SK-N-SH (cell line): ENCODE measurements at places on chromosomes 2 and 18. TPM values are rescaled to one million over a fixed set of nuclear protein-coding genes. Genes with fewer than 3 reads are reported as not detected.

GRCh38 chr2:218822622-218823021, 9.0 kb downstream of the PRKAG3 start:
- no peak for DNase-seq

The SERPINB3 gene
- 0.07 TPM in 1 of 2 replicates, not detected in the other for polyA plus RNA-seq

GRCh38 chr18:36392164-36392978, 94.9 kb downstream of the FHOD3 start:
- peak; percentile 46 for DNase-seq

DNA sequence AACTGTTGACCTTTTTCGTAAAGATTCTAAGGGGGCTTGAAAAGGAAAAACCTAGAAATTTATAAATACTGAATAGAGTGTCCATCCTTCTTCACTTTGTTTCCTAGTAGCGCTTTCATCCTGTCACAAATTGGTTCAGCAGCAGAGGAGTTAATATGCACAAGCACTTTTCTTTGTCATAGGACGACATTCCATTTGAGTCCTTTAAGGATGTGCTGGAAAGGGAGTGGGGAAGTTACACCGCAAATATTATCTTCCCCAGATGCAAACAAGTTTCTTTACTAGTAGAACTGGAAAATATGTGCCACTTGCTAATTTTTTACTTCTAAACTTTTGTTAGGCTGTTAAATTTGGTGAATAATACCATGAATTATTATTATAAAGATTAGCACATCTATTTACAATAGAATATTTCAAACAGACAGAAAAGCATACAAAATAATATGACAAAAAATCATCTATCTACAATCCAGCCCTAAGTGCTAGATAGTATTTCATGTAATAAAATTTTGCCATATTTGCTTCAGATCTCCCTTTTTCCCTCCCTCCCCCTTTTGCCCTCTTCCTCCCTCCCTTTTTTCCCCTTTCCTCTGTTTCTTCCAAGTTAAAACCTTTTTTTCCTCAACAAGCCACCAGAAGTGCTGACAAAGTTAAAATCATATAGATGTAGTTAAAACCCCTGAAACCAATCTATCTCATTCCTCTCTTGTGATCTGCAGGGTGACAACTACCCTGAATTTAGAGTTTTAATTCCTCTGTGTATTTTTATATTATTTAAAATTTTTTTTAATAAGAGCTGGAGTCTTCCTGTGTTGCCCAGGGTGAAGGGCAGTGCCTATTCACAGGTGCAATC, 50.5 kb upstream of the MAP4K3 start:
- no peak for DNase-seq

The IER3IP1 gene
- polyA plus RNA-seq, result 10.7 and 13.7 TPM in 2 replicates

- no peak for DNase-seq
These were observed 100.7 kb downstream of the RAPGEF4 start for GRCh38 chr2:172836347-172836821.

The ASTL gene
- polyA plus RNA-seq, result not detected in 2 replicates

- DNase-seq, result no peak
These were observed 245.6 kb downstream of the HDAC4 start for GRCh38 chr2:239154971-239155805.

The RAD51AP2 gene
- polyA plus RNA-seq, result 0.02 TPM in 1 of 2 replicates, not detected in the other

DNA sequence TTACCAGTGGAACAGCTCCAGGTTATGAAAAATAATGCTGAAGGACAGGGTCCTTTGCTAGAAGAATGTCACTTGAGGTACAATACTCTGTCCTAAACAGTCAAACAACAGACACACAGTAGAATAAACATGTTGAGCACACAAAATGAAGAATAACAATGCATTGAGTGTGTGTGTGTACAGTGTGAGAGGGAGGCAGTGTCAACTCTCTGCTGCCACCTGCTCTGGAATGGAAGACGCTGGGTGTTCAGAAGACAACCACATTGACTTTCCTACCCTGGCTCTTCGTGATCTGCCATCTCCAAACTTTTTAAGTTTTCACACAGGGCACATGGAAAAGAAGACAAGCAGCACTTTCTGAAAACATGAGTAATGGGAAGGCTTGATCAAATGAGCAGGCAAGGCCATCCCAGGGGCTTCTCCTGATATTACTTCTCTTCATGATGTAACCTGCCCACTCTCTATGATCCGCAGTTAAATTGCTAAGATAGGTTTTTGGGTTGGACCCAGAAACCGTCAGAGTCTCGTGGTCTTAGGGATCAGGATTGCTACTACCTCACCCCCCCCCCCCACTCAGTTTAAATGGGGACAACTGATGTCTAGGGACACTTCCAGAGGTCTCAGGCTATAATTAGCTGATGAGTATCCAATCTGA, 533.2 kb upstream of the TNP1 start:
- no peak for DNase-seq

GRCh38 chr18:33154049-33154448, 286.5 kb downstream of the CCDC178 start:
- DNase-seq, result no peak

DNA sequence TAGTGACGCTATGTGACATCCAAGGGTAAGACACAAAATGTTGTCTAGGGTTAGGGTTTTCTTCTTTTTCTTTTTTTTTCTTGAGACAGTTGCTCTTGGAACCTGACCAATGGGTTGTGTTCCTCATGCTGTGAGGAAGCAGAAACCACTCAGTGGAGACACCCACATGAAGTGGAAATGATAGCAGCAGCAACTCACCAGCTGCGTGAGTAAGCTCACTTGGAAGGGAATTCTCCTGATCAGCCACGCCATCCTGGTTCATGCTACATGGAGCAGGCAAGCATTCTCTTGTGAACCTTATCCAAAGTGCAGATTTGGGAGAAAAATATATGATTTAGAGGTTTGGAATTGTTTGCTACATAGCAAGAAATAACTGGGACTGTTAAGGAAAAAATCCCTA, 863.7 kb downstream of the EPHA4 start:
- DNase-seq, result no peak

- DNase-seq, result no peak
These were observed 1596.6 kb upstream of the CELF4 start for GRCh38 chr18:39162013-39162827.

DNA sequence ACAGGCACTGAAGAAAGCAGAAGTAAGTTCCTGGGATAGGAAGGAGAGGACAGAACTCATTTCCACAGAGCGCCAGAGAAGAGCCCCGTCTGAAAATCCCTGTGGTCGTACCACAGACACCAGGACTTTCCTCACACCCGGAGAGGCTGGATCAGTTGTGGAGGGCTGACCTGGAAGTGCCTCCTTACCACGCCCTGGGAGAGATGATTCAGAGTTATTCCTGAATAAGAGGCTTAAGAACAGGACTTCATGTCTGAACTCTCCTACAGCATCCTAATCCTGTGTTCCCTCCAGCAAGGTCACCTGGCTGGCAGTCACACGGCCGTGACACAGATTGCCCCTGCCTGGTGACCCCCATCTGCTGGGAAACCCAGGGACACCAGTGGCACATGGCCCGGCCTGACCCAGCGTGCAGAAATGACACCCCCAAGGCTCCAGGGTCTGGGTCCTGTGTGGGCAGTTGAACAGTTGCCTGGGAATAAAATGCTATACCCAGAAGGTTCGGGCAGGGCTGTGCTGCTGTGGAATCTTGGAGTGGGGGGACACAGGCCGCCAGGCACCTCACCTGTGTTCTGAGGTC, 105.9 kb downstream of the PXDN start:
- DNase-seq, result no peak
